Stimulated activated CD4-positive, alpha-beta T cell treated with anti-CD3 and anti-CD28 coated beads, Interleukin-15, amount 100 ng/mL, for 48 hours (primary cell): ENCODE measurements at places on chromosomes 12 and 14.

GRCh38 chr14:65756880-65757279 lies 344.4 kb downstream of the FUT8 start:
- no peak for DNase-seq

- DNase-seq, result no peak
These were observed 41.8 kb upstream of the TMTC2 start for GRCh38 chr12:82644896-82645295.

DNA sequence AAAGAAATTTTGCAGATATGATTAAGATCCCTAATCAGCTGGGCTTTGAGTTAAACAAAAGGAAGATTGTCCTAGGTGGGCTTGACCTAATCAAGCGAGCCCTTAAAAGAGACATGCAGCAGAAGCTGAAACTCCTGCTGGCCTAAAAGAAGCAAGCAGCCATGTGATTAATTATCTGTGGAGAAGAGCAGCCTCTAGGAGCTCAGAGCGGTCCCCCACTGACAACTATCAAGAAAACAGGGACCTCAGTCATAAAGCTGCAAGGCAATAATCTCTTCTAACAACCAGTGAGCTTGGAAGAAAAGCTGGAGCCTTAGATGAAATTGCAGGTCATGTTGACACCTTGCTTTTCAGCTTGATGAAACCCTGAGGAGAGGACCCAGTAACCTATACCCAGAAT lies 288.9 kb upstream of the CLEC14A start:
- DNase-seq, result no peak

DNA sequence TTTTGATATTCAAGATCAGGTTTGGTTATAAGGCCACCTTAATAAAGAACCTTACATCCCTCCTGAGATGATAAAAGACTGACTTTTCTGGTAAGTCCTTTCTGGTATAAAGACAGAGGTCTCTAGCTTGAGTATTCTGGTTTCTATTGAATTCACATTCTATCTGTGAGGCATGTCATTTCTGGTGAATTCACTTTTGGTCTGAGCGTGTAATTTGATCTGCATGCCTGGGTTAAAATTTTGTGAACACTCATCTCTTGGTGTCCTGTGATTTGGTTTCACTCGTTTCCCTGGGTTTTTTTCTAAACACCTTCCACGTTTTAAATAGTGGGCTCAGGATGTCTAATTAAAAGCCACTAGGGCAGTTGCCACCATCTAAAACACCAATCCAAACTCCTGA lies 12.2 kb downstream of the EIF5 start:
- no peak for DNase-seq

- DNase-seq, result no peak
These were observed 216.9 kb upstream of the HMGA2 start for GRCh38 chr12:65607401-65607841.

DNA sequence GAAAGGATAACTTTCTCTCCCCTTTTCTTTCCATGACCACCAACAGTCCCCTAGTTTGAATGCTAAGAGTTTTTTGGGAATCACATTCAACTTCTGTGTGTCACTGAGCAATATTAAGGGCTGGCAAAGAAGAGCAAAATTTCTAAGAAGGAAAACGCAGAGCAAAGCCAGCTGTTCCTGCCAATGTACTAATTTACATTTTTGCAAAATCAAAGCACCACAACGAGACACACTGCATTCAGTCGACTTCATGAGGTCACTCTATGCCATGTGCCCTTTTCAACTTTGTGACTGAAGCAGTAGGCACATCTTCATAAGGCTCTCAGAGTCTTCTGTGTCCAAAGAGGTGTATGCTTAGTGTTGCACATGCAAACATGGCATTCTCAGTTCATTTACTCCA lies 66.4 kb downstream of the PTPRR start:
- no peak for DNase-seq

GRCh38 chr12:34186492-34186891 lies 164.2 kb downstream of the ALG10 start:
- DNase-seq, result no peak

- peak; percentile 30 for DNase-seq
These were observed 10.3 kb downstream of the EXOC3L4 start for GRCh38 chr14:103104654-103105452.

- DNase-seq, result no peak
These were observed 9.8 kb upstream of the SIX1 start for GRCh38 chr14:60658909-60659585.

DNA sequence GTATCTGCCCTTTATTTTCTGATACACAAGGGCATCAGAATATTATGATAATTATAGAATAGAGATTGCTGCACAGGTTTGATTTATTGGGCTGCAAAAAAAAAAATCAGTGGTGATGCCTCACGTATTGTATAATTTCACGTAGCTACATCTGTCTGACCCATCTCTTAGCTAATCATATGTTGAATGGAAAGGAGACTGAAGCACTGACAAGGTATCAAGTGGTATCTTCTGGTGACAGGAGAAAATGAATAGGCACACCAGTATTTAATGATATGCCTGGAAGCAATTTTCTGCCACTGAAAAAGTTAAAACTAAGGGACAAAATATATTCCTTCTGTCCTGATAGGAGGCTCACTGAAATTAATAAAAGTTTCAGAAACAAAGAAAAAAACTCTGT lies 837.2 kb upstream of the FBXO33 start:
- no peak for DNase-seq

DNA sequence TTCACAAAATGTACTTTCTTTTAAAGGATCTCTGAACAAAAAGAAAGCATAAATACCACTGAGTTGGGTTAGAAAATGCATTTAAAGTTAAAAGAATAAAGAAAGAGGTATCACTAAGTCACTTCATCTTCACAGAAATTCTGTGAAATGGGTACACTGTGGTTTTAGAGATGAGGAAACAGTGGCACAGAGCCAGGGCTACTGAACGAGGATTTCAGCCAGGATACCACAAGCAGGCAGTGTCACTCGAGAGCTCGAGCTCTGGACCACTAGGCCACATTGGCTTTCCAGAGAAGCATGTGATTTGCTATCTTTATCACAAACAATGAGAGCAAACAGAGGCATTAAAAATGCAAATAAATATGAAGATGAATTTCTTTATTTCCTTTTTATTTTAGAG lies 51.0 kb downstream of the WDHD1 start:
- no peak for DNase-seq

GRCh38 chr14:60163693-60164092 lies 1.5 kb downstream of the DHRS7 start:
- no peak for DNase-seq

GRCh38 chr12:27982385-27982784 lies 9.9 kb upstream of the PTHLH start:
- no peak for DNase-seq

DNA sequence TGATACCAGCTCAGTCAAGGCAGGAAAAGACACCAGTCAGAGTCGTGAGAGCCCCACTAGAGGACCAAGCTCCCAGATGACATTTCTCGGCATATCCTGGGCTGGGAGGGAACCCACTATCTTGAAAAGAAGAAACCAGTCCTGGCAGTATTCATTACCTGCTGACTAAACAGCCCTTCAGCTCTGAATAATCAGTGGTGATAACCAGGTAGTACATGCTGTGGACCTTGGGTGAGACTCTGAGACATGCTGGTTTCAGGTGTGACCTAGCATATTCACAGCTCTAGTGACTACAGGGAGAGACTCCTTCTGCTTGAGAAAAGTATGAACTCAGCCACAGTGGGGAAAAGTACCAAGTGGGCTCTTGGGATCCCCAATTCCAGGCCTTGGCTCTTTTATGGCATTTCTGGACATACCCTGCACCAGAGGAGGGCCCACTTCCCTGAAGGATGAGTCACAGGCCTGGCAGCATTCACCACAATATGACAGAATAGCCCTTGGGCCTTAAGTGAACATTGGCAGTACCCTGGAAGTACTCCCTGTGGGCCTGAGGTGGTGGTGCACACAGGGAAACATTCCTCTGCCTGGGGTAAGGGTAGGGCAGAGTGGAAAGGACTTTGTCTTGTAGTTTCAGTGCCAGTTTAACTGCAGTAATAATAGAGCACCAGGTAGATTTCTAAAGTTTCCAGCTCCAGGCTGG lies 82.6 kb upstream of the SLC38A4 start:
- no peak for DNase-seq

DNA sequence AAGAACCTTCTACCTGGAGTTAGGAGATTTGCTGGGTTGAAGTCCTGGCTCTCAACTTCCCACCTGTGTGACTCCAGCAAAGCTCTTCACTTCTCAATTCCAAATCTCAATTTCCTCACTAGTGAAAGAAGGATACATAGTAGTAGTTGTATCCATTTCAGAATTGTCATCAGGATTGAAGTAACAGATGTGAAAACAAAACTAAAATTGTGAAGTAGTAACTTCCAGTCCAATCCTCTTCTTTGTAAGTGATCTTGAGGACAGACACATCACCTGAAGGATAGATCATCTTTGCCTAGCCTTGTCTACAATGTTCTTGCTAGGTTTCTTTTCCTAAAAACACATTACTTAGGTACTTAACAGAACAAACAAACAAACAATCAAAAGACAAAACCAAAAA lies 1.2 kb upstream of the LRRK2 start:
- DNase-seq, result no peak

- DNase-seq, result no peak
These were observed 1322.3 kb upstream of the TMEM132C start for GRCh38 chr12:126944684-126945083.

- no peak for DNase-seq
These were observed 13.8 kb downstream of the ACTN1 start for GRCh38 chr14:68965261-68965761.

DNA sequence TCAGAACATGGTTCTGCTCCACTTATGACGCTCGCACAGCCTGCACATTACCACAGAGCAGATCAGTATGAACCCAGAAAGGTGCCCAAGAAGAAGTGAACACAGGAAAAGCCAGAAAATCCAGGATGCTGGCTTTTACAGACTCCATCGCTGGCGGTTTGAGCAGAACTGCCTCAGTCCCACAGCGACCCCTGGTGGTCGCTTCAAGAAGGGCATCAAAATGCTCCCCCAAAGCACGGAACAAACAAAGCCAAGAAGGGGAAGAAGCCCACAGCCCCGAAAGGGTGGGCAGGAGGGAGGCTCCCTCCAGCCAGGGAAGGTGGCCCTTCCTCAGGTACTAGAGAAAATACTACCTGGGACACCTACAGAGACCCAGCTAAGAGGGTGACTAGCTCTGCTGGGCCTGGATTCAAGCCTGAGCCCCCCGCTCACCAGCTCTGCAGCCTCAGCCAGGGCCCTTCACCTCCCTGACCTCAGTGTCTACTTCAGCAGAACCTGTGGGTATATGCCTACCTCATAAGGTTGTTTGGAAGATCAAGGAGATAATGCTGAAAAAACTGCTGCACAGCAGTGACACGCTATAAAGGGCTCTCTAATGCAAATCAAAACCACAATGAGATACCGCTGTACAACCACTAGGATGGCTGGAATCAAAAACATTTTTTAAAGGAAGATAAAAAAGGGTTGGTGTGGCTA lies 98.1 kb downstream of the NCOR2 start:
- no peak for DNase-seq

DNA sequence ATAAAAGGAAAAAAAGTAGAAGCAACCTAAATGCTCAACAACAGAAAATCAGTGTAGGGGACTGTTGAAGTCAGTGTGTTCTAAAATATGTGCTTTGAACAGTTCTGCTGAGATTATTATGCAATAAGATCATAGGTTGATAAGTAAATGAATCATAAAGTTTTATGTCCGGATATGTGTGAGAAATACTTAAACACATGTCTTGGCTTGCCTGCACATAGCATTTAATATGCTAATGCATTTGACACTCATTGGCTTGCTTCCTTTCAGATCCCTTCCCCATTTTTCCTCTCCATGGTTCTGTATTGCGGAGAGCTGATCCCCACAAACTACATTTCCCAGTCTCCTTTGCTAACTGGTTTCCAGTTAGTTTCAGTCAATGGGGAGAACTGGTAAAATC lies 573.8 kb upstream of the TBX3 start:
- no peak for DNase-seq

- no peak for DNase-seq
These were observed 3.3 kb downstream of the PRICKLE1 start for GRCh38 chr12:42586268-42586667.

DNA sequence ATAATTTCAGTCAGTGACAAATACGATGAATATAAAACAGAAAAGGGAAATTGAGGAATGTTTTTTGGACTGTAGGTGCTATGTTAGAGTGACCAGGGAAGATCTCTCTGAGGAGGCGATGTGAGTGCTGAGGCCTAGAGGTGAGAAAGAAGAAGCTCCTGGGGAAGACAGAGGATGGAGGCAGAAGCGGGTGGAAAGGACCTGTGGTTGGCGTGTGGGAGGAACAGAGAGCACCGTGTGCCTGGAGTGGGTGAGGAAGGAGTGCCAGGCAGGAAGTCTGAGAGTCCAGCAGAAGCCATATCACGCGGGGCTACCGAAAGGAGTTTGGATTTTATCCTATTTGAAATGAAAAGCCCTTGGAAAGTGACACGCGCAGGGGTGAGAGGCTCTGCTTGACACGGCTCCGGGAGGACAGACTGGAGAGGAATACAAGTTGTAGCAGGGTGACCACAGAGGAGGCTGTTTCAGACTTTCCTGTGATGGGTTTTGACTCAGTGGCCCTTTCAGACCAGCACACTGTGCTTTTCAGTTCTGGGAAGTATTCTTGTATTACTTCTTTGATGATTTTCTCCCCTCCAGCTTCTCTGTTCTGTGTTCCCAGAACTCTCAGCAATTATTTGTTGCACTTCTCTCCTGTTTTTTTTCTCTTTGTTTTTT lies 96.9 kb downstream of the VRK1 start:
- DNase-seq, result no peak

DNA sequence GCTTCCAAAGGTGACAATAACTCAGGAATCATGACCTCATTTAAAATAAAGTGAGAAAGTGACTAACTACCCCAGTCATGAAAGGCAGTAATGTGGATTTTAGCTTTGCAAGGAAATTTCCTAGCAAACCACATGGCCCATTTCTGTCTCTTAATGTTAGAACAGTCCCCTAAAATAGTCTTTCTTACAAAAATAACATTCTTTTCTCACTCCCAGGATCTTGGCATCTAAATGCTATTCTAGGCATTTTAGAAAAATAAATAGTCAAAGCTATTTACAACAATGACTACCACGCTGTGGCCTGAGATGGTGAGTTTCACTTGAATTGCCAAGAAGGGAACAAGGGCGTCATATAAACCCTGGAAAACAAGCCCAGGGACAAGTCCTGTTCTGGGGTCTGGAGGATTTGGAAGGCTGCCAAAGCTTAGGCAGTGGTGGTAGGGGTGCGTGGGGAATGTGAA lies 101.2 kb upstream of the CCDC175 start:
- DNase-seq, result no peak
